ENCODE measurements at places on chromosomes 12 and 14.

DNA sequence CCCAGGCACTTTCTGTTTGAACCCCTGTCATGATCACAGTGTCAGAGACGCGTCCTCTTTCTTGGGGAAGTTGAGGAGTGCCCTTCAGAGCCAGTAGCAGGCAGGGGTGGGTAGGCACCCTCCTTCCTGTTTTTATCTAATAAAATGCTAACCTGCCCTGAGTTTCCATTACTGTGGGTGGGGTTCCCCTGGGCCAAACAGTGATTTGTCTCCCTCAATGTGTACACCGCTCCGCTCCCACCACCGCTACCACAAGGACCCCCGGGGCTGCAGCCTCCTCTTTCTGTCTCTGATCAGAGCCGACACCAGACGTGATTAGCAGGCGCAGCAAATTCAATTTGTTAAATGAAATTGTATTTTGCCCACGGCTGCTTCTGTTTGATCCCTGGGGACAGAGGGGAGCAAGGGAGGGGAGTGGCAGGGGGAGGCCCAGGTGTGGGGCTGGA is 5.1 kb downstream of the SHMT2 start:
- peak; percentile 4 for DNase-seq

DNA sequence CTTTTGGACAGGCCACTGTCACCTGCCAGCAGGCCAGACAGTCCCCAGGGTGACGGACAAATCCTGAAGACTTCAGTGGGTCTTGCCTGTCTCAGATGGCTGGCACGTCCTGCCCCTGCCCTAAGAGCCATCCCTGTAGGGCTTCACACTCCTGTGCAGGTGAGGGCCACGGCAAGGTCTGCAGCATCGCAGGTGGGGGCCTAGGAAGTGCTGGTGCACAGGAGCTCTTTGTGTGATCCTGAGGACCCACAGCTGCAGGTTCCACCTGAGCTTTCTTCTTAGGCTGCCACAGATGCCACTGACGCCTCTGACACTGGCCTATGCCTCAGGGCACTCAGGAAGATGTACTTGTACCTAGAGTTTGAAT is 108.5 kb upstream of the FKBP4 start:
- DNase-seq: no peak

DNA sequence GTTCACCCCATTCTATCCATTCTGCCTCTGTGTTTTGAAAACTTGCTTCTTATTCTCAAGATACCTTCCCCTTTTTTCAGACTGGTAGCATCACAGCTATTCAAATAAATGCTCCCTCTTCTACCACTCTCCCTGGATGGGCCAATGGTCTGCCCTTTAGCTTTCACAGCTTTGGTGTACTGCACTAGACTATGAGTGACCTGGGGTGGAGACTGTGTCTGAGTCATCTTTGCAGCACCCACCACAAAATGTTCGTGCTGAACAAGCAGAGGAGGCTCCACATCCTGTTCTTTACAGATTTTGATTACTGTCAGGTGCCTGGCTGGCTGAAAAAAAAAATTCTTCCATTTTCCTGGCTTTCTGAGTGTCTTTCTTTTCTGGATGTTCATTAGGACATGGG is 1104.1 kb upstream of the TMEM132C start:
- DNase-seq: peak; percentile 8

GRCh38 chr14:91330856-91331255 is 86.4 kb upstream of the GPR68 start:
- DNase-seq: no peak

DNA sequence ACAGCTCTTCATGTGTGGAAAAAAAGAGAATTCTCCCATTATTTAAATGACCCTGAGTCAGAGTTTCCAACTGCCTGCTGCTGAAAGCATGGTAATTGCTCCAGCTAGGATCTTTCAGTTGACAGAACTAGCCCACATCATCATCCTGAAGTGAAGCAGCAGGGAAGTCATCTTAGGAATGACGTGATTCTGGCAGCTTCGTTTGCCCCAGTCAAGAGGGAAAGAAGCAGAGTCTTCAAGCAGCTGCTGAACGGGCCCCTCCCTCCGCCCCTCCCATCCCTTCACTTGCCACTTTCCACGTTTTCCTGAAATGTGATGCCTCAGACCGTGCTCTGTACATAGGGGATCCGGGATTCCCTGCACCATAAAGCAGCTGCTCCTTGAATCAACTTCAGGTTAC is 455.0 kb upstream of the TMEM132C start:
- DNase-seq: no peak

GRCh38 chr12:92138626-92139025 is 7.0 kb downstream of the BTG1 start:
- no peak for DNase-seq

DNA sequence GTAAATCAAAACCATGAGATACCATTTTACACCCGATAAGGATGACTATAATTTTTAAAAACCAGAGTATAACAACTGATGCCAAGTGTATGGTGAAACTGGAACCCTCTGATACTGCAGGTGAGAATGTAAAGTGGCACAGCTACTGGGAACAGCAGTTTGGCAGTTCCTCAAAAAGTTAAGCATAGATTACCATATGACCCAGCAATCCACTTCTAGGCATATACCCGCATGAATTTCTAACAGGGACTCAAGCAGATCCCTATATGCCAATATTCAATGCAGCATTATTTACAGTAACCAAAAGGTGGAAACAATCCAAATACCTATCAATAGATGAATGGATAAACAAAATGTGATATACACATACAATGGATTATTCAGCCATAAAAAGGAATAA is 57.4 kb downstream of the BAZ1A start:
- no peak for DNase-seq

DNA sequence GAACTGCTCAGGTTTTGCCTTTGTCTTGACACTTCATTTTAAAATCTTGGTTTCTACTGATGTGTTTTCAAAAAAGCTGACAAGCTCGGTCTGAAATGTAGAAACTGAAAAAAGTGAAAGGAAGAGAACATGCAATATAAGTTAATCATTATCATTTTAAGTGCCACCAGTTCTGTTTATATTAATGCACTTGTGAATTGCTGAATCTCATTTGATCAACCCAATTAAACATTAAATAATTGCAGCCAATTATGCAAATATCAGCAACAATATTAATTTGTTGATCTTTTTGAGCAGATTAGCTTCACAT is 133.8 kb downstream of the BCAT1 start:
- no peak for DNase-seq

DNA sequence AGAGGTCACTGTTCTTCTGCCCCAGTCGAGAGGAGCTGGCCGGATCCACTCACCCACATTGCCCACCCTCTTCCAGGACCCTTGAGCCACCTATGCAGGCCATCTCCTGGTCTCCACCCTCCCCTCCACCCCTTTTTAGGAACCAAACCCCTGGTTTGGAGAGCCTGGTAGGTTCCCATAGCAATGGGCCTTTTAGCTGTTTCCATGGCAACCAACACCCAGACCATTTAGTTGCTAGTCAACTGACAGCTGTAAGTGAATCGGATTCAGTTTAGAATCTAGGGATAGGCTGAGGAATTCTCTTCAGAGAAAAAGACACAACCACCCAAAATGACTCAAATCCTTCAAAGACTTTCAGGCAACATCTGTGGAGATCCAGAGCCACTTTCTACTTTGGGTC is 16.5 kb downstream of the NPC2 start:
- DNase-seq: no peak

GRCh38 chr12:69385038-69385437 is 25.5 kb downstream of the YEATS4 start:
- no peak for DNase-seq

DNA sequence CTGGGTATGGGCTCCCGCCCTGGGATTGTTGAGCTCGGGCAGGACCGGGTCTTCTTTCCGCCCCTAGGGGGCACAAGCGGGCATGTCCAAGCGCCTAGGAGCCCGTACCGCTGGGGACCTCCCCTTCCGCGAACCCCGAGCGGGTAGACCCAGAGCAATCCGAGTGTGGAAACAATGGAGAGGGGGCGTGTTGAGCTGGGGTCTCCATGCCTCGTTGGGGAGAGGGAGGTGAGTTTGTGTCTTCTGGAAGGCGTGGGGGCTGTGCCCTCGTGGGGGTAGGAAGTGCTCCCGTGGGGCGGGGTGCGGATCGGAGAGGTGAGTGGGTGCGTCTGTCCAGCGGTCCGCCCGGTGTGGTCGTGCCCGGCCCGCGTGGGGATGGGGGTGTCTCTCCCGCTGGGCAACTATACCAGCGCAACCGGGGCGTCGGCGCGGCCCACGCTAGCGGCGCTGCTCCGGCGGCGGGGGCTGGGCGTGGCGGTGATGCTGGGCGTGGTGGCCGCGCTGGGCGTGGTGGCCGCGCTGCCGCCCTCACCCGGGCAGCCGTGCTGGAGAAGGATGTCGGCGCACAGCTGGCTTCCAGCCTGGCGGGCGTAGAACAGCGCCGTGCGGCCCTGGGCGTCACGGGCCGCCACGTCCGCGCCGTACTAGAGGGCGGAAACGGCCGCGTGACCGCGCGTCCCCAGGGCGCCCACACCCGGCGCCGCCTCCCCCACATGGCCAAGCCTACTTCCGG is 12.2 kb downstream of the AGAP2 start:
- DNase-seq: peak; percentile 36

DNA sequence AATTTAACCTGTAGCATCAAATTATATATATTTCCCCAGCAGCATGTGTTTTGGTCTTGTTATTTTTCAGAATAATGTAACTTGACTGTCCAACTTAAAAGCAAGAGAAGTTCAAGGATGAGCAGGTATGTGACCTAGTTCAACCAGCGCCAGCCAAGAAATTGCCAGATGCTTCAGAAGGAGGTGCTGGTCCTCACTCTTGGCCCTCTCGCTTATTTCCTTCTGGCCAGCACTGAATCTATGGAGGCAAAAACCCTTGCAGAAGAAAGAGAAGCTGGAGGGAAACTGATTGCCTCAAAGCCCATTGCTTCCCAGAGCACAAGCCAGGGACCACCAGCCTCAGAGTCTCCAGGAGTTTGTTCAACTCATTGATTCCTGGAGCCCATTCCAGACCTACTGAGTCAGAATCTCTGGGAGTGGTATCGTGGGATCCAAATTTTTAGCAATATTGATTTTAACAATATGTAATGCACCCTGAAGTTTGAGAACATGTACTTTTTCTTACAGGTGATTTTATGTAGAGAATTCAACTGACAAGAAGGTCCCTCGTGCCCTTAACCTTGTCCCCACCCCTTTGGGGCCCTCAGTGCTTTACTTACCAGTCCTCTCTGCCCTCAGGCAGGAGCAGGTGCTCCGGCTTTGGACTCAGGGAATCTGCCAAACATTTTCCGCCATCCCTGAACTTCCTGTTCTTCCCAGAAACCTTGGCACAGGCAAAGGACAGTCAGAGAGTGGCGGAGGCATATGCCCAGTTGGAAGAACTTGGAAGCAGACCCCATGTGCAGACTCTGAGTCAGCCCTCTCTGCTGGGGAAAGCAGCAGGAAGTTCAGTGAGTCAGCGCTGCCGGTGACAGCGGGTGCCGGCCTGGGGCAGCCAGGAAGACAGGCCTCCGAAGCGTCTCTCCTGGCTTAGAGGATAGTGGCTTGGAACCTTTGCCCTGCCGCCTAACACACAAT is 10.4 kb downstream of the BEST3 start:
- peak; percentile 62 for DNase-seq

- DNase-seq: no peak
Observed at GRCh38 chr14:99514552-99515300, 33.5 kb downstream of the CCNK start.

GRCh38 chr14:87679866-87680265 is 313.1 kb downstream of the GALC start:
- DNase-seq: no peak

GRCh38 chr14:29810682-29811081 is 117.0 kb downstream of the PRKD1 start:
- DNase-seq: no peak

DNA sequence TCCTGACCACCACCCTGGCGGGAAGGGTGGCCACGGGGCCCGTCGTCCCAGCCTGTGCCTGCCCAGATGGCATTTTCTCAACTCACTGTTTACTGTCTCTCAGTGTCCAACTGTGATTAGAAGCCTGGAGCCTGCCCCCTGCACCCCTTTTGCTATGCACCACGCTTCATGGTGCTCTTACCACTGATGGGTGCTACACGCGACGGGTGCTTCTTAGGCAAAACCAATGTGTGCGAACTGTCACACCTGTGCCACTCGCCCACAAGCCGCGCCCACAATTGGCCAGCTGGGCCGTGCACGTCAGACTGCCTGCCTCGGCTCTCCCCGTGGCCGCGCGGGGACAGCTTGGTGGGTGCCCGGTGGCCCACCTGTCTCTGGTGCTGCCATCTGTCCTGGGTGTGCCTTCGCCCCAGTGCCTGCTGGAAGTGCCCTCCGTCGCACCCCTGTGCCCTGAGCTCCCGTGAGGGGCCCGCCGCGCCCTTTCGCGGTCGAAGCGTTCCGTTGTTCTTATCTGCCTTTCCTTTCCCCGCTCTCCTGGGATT is 15.1 kb upstream of the AMN start:
- DNase-seq: no peak

- DNase-seq: no peak
Observed at GRCh38 chr14:56271970-56272369, 153.8 kb downstream of the PELI2 start.

- no peak for DNase-seq
Observed at GRCh38 chr12:15706010-15706676, 83.0 kb downstream of the EPS8 start.

DNA sequence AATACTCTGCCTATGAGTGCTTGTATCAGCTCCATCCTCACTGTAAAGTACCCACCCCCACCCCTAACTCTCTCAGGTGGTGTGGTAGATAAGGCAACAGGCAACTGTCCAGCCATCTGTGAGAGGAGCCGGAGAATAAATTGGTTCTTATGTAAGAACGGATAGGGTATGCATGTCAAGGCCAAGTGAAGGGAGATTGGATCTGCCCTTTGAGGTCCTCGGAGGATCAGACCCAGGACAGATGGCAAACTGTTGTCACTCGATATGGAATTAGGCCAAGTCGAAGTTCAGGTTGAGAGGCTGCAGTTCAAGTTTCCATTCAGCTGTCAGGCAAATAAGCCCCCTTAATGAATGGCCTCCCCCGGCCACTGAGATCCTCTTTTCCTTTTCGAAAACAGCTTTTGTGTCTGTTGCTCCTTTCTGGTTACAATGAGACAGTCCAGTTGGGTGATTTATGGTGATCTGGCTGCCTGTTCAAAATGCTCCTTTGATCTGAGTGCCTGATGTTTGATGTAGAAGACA is 120.3 kb downstream of the VRK1 start:
- DNase-seq: peak; percentile 88

DNA sequence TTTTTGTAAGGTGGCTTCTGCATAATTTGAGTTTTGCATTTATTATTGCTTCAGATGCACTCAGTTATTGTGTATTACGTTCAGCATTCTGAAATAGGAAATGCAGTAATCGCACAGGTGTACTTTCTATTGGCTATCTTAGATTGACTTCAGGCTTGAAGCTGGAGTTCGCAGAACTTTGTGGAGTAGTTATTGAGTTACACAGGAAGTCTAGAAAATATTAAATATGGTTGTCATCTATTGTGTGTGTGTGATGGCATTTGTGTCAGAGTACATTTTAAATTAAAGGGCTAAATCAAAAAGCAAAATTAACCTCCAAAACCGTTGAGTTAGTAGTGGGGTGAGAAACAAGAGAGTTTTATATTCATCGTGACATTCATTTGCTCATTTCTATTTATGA is 2.7 kb downstream of the ARID2 start:
- DNase-seq: peak; percentile 68

Data from hematopoietic multipotent progenitor cell treated with erythropoietin and hydrocortisone succinate and interleukin-3 and kit ligand, for 6 days (in vitro differentiated cells).